COLO829 (cell line): ENCODE measurements at places on chromosomes 16 and 17.

GRCh38 chr17:16040710-16041251, 41.2 kb downstream of the TTC19 start:
- DNase-seq: no peak

GRCh38 chr16:56662357-56663354, 4.9 kb downstream of the MT1F start:
- DNase-seq: no peak

- DNase-seq: no peak
These were observed 16.3 kb upstream of the MAP3K14 start for GRCh38 chr17:45332989-45333701.

DNA sequence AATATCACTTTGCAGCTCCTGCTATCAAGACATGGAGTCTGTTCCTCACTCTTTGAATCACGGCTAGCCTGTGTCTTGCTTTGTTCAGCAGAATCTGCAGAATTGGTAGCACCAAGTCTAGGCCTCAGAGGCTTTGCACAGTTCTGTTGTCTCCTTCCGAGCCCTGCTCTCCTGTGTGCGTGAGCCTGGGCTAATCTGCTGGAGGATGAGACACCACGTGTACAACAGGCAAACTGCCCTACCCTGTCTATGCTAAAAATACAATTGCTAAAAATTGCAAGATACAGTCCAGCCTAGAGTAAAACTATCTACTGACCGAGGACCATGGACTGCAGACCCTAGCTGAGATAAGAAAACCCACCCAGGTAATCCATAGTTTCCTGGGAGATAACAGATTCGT, 484.7 kb downstream of the NPIPA7 start:
- no peak for DNase-seq

GRCh38 chr16:28820016-28820415, 2.8 kb upstream of the ATXN2L start:
- no peak for DNase-seq

DNA sequence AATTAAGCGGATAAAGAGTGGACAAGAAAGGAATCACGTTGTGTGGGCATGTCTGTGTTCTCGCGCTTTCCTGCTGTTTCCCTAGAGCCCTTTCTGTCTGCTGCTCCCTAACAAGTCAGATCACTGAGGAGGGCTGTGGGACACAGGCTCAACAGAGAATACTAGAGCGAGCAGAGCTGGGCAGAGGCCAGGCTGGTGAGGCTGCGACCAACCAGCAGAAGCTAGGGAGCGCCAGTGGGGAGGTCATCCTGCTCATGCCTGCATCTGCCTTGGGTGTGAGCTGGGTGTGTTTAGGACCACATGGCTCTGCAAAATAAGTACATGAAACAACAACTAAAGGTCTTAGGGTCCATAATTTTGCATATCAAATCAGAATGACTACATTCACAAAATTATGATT, 11.5 kb upstream of the FOXJ1 start:
- no peak for DNase-seq

- no peak for DNase-seq
These were observed 26.5 kb downstream of the BCAS3 start for GRCh38 chr17:60704170-60704569.

GRCh38 chr16:72111657-72112451, 18.2 kb downstream of the DHX38 start:
- no peak for DNase-seq

DNA sequence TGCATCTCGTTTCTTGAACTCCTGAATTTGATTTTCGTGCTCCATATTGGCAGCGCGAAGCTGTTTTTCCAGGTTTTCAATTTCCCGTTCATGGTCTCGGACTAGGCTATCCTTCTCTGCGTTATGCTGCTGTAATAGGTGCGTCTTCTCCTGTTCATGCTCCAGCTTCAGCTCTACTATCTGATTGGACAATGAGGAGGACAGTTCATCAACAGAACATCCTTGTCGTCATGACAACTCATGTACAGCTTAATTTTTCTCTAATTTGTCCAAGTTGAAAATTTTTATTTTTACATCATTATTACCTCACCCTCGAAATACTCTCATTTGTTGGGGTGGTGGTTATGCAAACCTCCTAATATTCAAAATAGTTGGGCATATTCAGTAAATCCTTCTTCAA, 289.8 kb downstream of the CEP112 start:
- no peak for DNase-seq
